ENCODE measurements at places on chromosomes 2 and 18.

DNA sequence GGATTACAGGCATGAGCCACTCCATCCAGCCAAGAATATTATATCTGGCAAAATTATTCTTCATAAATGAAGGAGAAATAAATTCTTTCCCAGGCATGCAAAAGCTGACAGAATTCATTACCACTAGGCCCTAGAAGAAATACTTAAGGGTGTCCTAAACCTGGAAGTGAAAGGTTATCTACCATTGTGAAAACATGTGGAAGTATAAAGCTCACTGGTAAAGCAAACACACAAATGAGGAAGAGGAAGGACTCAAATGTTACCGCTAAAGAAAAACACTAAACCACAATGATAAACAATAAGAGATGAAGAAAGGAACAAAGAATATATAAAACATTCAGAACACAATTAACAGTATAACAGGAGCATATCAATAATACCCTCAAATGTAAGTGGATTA lies 171.8 kb downstream of the CAMKMT start:
- no peak for DNase-seq

DNA sequence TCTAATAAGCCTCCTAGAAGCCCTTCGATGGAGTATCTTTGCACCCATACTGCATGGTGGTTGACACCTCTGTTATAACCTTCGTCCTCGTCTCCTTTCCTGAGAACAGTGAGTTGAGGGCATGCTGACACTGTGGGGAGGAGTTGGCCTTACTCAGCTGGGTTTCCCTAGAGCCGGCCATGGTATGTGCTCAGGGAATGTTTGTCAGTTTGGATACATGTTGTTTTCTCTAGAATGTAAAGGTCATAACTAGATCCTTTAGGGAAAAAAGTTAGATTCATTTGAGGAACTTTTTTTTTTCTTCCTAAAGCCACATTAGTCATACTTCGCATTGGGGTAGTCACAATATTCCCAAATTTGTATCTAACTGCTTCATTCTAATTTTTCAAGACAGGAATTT lies 106.0 kb upstream of the FOSL2 start:
- no peak for DNase-seq

DNA sequence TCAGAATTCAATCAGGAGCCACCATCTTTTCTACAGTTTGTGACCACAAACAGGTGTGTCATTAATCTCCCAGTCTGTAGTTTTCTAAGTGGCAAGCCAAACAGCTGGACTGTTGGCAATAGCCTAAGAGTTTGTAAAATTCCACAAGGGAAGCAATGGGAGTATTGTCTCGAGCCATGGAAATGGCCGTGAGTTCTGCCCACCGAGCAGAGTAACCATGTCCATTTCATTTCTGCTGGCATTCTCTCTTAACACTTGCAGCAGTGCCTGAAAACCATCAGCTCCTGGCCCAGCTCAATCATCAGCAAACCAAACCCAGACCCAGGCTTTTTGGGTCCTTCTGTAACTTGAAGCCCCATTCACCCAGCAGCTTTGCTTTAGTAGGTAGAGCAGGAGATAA lies 387.8 kb upstream of the CDH7 start:
- no peak for DNase-seq

DNA sequence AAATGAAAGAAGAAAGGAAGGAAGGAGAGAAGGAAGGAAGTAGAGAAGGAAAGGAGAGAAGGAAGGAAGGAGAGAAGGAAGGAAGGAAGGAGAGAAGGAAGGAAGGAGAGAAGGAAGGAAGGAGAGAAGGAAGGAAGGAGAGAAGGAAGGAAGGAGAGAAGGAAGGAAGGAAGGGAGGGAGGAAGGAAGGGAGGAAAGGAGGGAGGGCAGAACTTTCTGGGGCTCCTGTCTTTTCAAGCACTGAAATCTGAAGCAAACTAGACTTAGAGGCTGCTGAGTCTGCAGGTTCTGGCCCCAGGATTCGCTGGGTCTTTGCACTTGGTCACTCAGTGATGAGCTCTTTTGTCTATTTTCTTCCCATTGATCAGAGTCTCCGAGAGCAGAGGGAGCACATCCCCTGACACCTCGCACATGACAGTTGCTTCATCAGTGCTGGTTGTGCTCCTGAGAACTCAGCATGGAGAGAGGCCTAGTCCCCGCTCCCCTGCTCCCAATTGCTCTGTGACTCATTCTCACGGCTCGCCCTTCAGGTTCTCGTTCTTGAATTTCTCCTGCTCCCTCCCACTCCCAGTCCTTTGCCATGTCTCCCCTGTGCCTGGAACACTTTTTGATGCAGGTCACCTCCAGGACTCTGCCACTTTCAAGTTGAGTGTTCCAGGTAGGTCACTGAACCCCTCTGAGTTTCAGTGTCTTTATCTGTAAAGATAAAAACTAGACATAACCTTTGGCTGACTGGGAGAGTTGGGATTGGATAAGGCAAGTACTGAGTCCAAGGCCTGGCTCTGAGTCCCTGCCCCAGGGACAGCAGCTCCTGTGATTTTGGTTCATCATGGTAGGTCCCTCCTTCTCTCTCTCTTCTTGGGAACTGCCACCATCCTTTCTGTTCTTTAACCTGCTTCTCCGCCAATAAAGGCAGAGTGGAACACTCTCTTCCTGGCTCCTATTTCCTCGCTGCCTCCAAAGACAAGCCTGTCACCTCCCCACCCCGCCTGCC lies 55.2 kb downstream of the TNP1 start:
- DNase-seq = no peak

GRCh38 chr2:114651933-114652332 lies 209.5 kb downstream of the DPP10 start:
- DNase-seq = no peak

DNA sequence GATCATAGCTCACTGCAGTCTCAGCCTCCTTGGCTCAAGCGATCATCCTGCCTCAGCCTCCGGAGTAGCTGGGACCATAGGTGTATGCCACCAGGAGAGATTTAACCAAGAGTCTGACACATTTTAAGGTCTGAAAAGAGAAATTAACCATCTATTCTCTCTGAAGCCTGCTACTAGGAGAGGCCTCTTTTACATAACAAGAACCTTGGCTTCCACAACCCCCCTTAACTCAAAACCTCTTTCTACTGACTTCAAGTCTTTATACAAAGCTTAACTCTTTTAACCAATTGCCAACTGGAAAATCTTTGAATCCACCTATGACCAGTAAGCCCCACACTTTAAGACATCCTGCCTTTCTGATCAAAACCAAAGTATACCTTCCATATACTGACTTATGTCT lies 279.9 kb upstream of the CELF4 start:
- DNase-seq = no peak

DNA sequence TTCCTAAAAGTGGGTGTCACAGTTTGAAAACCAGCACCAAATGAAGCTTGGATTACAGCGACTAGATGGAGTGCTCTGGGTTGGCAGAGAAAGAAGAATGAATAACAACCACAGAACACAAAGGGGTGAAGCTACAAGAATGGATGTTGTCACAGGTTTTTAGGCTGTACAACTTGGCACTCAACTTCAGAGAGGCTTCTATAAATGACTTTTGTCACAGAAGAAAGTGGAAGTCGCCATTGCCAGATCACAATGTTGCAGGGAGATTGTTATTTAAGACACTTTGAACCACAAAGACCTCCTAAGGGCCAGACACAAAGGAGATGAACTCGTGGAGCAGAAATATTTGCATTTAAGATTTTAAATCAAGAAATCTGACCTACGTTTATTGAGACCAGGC lies 354.2 kb downstream of the CDH7 start:
- no peak for DNase-seq

- DNase-seq = no peak
Measured at GRCh38 chr2:113190871-113191270, 17.1 kb downstream of the PSD4 start.

DNA sequence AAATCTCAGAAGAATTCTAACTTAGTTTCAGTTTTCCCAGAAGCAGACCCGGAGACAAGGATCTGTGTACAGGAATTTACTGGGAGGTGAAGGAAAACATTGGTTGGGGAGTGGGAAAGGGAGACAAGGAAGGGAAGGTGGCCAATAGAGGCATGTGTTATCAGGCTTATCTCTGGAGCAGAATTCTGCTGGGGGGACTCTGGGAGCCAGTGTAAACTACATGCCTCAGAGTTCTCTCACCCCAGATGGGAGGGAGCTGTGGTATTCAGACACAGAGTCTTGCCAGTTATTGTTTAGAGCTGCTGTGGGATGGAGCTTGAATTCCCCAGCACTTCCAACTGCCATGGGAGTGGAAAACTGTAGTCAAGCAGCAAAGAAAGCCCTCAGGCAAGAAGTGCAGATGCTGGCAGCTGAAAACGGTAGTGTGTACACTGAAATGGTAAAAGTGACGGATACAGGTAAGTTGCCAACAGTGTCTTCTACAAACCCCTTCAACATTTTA lies 19.0 kb downstream of the DNPEP start:
- DNase-seq = no peak

DNA sequence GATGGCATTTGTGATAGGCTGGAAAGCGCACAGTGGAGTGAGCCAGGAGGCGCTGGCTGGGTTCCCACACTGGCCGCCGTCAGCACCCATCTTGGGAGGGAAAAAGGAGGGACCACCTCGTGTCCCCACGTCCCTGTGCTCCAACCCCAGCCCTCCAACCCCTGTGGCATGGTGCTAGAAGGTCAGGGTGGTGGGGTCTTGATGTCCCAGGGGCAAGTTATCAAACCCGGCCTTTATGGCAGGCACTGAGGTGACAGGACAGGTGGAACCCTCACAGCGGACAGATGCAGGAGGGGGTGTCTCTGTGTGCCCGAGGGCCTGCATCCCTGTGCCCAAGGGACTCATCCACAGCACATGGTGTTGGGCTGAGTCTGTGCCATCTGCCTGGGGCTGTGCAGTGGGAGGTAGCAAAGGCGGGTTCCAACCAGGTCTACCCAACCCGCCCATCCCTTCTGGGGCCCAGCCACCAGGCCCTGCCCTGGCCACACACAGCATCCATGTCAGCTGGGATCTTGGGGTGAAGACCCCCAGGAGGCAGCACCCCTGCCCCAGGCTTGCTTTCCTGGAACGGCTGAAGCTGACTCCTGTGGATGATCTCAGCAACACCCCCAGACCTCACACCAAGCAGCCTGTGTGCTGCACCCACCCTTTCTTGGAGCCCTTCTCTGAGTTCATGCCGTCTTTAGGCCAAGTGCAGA lies 246.1 kb downstream of the NDUFA10 start:
- no peak for DNase-seq

DNA sequence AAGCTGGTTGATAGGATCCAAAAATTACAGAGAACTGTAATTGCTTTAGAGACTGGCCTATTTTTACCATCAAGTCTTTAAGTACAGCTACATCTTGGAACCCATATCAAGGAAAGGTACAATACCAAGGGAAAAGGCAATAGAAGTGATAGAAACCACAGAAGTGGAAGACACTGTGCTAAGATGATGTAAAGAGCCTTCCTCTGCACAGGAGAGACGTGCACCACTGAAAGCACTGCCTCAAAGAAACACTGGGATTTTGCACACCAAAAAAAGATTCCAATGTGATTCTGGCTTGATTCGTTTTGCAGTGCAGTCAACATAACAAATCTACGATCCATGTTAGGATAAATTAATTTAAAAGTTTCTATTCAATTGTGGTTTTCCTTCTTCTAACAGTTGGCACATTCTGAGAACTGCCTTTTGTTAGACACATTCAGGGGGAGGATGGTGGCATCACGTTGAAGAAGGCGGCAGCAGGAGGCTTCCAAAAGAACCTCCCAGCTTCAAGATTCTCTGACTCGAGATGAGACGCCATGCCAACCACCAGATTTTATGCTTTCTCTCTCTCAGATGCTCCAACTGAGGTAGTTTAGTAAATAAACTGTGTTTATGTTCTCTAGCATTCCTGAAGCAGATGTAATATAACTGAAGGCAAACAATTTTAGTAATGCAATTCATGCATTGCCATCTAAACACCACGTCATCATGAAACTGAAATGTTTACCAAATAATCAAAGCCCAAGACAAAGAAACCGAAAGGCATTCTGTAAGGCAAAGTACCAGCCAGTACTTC lies 102.9 kb downstream of the BCL2 start:
- no peak for DNase-seq

DNA sequence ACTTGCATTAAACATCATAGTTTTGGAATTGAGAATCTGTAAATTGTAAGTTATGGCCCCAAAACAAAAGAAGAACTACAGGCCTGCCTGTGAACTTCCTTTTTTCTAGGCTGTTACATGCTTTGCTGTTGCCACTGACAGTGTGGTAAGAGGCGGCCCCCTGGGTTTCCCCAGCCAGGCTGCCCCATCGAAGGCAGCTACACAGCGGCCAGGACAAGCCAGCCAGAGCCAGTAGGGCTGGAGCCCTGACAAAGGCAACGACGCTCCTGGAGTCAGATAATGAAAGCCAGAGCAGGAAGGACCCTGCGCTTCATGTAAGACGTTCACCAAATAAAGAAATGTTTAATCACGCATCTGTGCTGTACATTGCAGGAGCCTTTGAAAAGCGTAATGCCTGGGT lies 55.0 kb downstream of the ANKRD44 start:
- peak; percentile 77 for DNase-seq

DNA sequence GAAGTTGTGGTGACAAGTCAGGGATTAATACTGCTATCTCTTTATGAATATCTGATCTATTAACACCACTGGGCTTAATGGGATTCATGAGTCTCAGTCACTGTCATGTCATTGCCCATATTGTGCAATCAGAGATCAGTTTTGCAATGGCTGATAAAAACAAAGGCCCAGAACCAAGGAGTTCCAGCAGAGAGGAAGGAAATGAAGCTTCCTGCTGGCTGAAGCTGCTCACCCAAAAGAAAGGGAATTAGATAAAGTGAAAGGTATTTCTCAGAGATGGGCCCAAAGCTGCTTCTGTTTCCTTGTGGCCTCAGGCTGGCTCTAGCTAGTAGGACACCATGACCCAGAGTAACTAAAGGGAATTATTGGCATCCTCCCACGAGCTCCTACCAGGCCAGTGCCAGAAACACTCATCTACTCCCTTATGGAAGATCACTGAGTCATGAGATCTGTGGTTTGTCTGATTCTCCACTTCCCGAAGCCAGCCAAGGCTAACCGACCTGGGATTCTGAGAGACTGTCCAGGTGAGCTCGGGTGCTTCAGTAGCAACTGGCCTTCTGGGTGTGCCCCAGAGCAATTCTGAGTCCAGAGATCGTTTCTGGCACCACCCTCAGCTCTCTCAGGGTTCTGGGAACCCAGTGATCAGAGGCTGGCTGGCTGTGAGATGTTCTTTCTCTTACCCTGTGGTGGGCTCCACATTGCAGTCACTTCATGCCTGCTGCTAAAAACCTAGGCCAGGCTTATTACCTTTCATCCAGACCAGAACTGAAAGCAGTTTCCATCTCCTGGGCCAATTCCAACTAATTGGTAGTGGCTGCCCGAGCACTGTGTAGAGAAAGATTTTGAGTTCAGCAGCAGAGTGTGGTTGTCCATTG lies 129.5 kb upstream of the PELI1 start:
- DNase-seq = no peak

DNA sequence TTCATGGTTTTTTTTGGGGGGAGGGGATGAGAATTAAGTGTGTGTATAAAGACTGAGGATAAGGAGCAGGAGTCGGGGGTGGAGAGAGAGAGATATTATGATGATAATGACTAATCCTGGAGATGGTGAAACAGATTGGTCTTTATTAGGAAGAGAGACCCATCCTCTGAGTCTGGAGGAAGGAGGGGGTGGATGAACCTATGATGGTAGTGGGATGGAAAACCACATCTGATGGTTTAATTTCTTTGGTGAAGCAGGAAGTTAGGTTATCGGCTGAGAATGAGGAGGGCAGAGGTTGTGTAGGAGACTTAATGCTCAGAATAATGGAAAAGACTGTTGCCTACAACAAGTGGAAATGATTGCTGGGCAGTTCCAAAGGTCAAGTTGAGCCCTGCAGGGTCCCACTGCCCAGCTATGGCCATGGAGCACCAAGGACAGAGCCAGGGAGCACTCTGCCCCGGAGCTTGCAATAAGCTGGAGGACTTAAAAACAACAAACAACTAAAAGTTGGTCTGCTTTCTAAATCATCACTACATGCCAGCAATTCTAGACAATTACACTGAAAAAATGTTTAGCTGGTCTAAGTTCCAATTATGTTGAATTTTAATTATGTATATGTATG lies 7.9 kb downstream of the SLC16A14 start:
- no peak for DNase-seq

Data from stimulated activated CD4-positive, alpha-beta T cell treated with anti-CD3 and anti-CD28 coated beads, Interleukin-1b, Interleukin-23, amount 100 ng/mL, for 48 hours (primary cell).